ENCODE measurements at places on chromosomes 7 and 10. TPM values are rescaled to one million over a fixed set of nuclear protein-coding genes. Genes with fewer than 3 reads are reported as not detected.

Gene DPP6
- total RNA-seq: not detected

Gene BZW2
- 50.5 TPM for total RNA-seq

Gene PTF1A
- not detected for total RNA-seq

Gene EBLN1
- total RNA-seq: not detected

- H3K27me3 ChIP-seq: no peaks in the 10 kb centered on the region
- H3K4me1 ChIP-seq: no peaks in the 10 kb centered on the region
- no peak overlapping the region for H3K27ac ChIP-seq
- no peaks in the 10 kb centered on the region for H3K36me3 ChIP-seq
Measured at GRCh38 chr7:50644586-50644985, 79.4 kb upstream of the DDC start.

DNA sequence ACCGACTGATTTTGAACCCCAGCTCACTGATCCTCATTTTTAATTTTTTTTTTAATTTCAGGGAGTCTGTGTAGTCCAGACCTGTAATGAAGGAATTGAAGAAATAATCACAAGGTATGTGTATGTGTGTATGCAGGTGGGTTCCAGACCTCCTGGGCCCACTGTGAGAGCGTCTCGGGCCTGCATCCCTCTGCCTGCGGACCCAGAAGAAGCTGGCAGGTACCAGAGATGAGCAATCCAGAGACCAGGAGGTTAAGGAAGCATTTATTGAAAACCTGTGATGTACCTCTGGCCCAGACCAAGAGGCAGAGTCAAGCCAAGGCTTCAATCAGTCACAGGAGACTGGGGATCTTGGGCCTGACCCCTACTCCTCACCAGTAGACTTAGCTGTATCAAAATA lies 10.8 kb downstream of the SYCE1 start:
- no peaks in the 10 kb centered on the region for H3K4me1 ChIP-seq
- H3K36me3 ChIP-seq: no peaks in the 10 kb centered on the region
- H3K27me3 ChIP-seq: peaks cover 12% of the 10 kb centered on the region
- no peak for DNase-seq
- H3K4me3 ChIP-seq: no peak overlapping the region

DNA sequence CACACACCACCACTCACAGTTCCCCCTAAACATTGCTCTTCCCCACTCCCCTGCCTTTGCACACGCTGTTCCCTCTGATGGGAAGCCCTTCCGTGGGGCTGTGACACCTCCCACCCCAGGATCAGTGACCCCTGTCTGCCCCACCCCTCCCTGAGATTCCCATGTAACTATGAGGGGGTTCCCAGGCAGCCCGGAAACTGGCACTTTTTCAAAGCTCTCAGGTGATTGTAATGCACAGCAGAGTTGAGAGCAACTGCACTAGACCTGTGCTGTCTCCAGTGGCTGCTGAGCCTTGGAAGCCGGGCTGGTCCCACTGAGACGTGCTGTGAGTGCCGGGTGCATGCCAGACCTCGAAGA lies 29.8 kb downstream of the GPRIN2 start:
- peak; percentile 57 for DNase-seq
- H3K4me1 ChIP-seq: no peaks in the 10 kb centered on the region
- H3K36me3 ChIP-seq: no peaks in the 10 kb centered on the region
- no peak overlapping the region for H3K27ac ChIP-seq
- no peaks in the 10 kb centered on the region for H3K27me3 ChIP-seq

GRCh38 chr10:89946106-89946505 lies 244.7 kb downstream of the KIF20B start:
- no peak overlapping the region for H3K4me3 ChIP-seq
- no peaks in the 10 kb centered on the region for H3K4me1 ChIP-seq
- no peak overlapping the region for H3K27ac ChIP-seq

- H3K36me3 ChIP-seq: no peaks in the 10 kb centered on the region
- no peak for DNase-seq
- no peak overlapping the region for H3K27ac ChIP-seq
- no peak overlapping the region for H3K4me3 ChIP-seq
- H3K27me3 ChIP-seq: peaks cover 8% of the 10 kb centered on the region
- H3K4me1 ChIP-seq: peaks cover 2% of the 10 kb centered on the region
Measured at GRCh38 chr10:80211786-80212185, 6.4 kb upstream of the ANXA11 start.

DNA sequence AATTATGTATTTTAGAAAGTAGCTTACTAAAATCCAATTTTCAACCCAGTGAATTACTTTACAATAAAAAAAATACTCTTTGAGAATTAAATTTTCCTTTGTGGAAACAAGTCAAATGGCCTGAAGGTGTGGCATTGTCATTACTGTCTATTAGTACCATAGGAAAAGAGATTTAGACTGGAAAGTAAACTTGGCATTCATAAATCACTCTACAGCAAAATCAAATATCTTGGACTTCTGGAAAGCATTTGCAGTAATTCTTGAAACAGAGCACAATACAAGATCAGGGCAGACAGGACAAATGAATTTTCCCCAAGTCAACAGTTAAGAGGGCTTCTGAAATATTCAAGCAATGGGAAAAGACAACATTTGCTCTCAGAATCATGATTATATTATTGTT lies 28.0 kb upstream of the SEMA3C start:
- DNase-seq: no peak
- no peaks in the 10 kb centered on the region for H3K27me3 ChIP-seq
- H3K27ac ChIP-seq: no peak overlapping the region
- no peak overlapping the region for H3K4me3 ChIP-seq

DNA sequence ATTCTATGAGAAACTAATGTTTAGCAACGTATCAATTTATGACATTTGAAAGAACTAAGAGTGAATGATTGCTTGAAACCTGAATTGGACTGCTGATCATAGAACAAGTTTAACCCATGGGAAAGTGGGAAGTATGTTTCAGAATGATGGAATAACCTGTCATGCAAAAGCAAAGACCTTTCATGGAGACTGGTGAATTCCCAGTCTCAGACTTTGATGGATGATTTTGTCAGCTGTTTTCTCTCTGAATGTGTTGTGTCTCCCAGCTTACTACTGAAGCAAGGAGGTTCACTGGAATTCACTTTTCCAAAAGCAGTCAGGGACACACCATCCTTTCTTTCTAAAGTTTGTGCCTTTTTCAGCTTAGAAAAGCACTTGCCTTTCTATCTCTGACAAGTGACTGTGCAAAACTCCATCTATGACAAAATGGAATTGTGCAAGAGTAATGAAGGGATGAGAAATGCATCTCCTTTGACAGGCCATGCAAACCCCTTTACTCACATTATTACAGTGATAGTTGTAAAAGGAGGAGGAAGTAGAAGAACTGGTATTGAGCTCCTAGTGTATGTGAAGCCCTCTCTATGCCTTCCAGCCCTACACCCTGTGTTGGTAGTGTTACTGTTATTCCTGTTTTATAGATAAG lies 176.1 kb downstream of the PRKG1 start:
- H3K4me3 ChIP-seq: no peak overlapping the region
- no peak overlapping the region for H3K27ac ChIP-seq
- no peak for DNase-seq
- no peaks in the 10 kb centered on the region for H3K4me1 ChIP-seq

DNA sequence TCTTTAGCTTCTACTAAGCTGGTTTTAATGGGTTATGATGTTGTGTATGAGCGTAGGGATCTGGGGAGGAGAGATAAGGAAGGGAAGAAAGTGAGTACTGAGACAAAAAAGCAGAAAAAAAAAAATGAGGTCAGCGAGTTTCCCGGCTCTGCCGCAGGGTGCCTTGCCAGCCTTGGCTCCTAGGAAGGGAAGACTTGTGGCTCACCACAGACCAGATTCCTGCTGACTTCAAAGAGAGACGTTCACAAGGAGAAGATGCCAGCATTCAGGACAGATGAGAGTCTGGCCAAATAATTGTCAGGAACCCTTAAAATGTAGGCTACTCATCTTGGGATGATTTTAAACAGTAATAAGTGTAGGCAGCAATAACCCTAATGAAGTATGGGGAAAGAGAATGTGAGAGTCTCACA lies 11.4 kb upstream of the FAS start:
- no peaks in the 10 kb centered on the region for H3K36me3 ChIP-seq
- peaks cover 14% of the 10 kb centered on the region for H3K4me1 ChIP-seq
- no peak for DNase-seq
- no peaks in the 10 kb centered on the region for H3K27me3 ChIP-seq
- H3K4me3 ChIP-seq: no peak overlapping the region
- peak overlapping the region; percentile 21 for H3K27ac ChIP-seq

- H3K36me3 ChIP-seq: no peaks in the 10 kb centered on the region
- H3K27me3 ChIP-seq: peaks cover 31% of the 10 kb centered on the region
- no peak for DNase-seq
- H3K4me3 ChIP-seq: no peak overlapping the region
- H3K27ac ChIP-seq: no peak overlapping the region
- peaks cover 9% of the 10 kb centered on the region for H3K4me1 ChIP-seq
Measured at GRCh38 chr10:120981601-120982391, 130.6 kb downstream of the WDR11 start.
